ENCODE measurements at places on chromosomes 5 and 9.

DNA sequence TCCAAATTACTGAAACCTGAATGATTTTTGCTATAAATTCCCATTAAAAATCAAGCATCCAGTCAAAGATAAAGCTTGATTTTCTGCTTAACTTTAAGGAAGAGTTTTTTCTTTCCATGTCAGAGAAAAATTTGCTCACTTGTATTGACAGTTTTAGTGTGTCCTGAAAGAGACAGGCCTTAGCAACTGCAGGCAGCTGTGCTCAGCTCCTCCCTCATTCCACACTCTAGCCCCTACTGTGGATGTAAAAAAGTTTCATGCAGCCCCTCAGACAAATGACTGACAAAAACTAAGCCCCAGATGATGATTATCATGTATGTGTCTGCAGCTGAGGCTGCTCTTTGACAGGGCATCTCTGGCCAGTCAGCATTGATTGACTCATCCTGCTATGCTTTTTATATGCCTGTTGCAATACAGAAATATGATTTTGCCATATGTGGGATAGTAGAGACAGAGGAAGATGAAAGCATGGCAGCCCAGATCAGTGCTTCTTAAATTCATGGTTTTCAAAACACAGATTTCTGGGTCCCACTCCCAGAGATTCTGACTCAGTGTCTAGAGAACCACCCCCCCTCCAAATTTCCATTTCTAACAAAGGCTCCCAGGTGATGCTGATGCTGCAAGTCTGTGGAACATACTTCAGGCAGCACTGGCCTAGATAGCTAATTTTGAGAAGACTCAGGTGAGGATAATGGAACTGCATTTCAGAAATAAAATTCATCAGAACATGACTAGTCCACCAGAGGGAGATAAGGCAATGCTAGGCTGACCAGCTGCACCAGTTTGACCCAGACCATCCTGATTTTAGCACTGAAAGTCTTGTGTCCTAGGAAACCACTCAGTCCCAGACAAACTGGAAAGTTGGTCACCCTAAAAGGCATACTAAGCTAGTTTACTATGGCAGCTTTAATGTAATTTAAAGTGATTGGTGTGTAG is 298.7 kb upstream of the KCNN2 start:
- DNase-seq, result no peak

GRCh38 chr9:105079457-105079856 is 151.5 kb upstream of the ABCA1 start:
- DNase-seq, result no peak

- DNase-seq, result no peak
These were observed 436.8 kb downstream of the TUSC1 start for GRCh38 chr9:25241421-25241820.

DNA sequence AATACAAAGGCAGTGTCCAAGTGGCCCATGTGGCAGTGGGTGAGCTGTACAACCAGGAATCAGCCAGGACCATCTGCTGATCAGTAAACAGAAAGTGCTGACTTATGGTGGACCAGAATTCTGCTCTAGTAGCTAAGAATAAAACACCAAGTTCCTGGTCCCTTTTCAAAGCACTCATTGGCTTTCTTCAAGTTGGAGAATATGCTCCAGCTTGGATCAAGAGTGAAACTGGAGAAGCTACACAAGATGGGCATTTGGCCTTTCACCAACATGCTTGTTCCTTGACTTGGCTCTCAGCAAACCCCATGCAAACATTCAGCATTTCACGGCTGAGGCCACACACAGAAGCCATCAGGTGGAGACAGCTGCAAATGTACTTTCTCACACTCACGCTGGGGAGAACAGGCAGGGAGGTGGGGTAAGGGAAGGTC is 32.1 kb downstream of the MARCHF3 start:
- no peak for DNase-seq

DNA sequence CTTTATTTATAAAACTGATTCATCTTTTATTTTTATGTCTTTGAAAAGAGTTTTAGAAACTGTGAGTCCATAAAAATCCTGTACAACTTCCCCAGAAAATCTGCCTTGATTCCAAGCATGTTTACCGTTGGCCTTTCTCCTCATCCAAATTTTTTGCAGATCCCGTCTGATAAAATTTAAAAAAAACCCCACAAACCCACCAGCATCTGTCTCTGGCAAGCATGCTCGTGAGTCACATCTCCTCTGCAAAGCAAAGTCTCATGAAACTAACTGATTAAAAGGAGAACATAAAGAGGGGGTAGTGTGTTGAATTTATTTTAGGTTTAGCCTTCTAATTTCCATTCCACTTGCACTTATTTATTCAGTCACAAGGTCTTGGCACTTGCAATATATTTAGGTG is 109.4 kb downstream of the MAT2B start:
- DNase-seq, result no peak

- no peak for DNase-seq
These were observed 966.3 kb upstream of the C9orf72 start for GRCh38 chr9:28539434-28540070.

GRCh38 chr9:134968011-134968822 is 50.5 kb upstream of the FCN1 start:
- DNase-seq, result no peak

Data from anterior cingulate cortex (tissue), 58 donors.